ENCODE measurements at places on chromosomes 3 and 15.

DNA sequence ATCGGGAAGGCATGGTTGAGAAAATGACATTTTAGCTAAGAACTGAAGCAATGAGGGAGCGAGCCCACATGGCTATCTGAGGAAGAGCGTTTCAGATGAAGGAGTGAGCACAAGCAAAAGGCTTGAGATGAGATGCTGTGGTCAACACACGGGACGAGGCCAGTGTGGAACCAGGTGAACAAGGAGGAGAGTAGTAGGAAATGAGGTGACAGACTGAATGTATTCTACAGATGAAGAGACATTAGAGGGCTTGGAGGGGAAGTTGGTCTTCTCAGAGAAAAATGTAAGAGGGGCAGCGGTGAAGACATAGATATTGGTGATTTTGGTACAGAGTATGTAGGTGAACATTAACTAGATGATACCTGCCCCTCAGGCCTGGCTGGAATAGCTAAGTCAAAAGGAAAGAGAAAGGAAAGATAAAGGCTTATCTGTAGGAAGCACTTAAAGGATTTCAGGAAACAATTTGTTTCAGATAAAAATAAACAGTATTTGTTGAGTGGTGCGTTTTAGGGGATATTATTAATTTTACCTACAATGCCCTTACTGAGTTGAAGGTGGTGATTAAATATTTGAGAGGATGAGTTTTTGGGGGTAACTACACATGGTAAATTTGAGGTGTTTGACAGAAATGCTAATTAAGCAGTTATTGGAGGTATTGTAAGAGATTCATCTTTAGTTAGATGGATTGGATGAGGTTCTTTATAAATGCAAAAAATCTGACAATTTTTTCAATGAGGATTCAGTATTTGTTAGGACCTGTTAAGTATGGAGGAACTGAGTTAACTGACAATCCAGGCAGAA lies 57.0 kb downstream of the SLTM start:
- DNase-seq, result no peak

DNA sequence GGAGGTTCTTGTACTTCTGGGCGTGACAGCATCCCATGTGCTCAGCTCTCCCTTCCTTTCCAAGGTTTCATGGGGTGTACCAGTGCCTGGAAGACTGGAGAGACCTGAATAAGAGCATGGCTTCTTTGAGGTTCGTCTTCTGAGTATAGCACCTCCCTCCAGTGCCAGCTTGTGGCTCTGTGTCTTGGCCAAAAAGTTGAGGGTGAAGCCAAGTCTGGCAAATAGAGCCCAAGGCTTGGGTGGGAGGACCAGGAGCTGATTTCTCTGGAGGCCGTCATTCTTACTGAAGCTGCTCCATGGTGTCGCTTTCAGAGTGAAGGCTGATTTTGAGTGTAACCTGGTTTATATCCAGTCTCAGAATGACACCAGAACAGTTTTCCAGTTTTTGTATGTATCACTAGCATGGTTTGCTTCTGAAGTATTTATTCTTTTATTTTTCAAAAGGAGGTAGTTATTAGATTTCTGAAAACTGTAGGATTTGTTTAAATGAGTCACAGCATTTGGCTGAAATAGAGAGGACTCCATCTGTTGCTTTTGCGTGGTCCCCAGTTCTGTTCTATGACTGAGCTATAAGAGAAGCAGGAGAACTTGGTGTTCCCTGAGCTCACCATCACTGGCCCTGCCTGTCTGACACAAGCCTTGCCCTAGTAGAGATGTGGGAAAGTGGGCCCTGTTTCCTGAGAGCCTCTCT lies 47.2 kb downstream of the BSN start:
- DNase-seq, result no peak

DNA sequence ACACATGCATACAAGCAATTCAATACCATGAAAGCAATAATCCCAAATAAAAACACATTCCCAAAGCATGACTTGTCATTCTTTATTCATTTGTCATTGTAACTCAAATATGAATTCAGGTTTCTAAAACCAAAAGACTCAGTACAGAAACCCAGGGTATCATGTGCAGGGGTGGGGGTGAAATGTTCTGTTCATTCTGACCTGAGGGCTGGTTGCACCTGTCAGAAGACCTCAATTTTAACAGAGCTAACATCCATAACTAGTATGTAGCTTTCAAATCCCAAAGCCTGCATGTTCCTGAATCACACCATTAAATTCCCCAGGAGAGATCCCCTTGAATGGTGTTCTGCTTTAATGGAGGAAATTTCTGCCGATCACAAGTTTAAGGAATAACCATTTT lies 738.7 kb downstream of the MCTP2 start:
- DNase-seq, result no peak

DNA sequence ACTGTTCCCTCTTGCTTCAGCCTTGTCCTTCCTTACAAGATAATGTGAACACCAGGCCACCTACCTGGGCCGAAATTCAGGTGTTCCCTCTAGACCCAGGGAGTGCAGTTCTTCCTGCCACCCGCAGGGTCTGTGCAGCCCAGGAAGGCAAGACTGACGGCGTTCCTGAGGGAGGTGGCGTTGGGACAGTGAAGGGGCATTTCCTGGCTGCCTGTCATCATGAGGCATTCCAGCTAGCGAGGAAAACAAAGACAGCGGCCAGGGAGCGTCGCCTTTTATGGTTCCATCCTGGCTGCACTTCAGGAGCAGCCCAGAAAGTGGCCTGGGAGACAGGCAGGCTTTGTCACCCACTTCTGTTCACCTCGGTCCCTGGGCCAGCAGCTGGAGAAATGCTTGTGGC lies 84.8 kb upstream of the WNT5A start:
- DNase-seq, result peak; percentile 79

DNA sequence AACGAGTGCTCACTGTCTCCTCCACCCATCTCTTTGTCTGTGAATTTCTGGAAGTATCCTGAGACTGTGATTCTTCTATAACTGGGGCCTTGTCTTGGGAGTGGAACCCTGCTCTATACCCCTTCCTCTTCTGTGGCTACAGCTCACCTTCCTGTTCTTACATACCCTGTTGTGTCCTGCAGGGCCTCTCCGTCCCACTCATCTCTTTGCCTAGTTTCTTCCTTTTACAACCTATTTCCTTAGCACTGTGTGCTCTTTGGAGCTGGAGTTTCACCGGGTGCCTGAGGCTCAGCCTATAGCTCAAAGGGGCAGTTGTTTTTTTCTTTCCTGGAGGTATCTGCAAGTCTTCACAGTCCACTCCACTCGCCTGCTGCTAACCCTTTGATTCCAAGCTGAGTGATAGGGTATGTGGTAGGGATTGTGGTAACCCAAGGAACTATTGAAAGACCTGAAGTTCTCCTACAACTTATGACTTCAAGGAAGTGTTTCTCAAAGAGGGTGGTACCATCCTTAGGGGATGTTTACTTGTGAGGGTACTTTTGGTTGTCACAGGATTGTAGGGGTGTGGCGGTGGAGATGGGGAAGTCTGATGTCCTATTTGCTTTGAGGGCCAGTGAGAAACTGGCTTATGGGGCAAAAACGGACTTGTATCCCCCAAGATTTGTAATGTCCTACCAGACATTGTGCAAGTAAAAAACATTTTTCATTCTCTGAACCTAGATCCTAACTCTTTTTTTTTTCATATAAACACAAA lies 66.6 kb upstream of the ARL8B start:
- DNase-seq, result no peak

DNA sequence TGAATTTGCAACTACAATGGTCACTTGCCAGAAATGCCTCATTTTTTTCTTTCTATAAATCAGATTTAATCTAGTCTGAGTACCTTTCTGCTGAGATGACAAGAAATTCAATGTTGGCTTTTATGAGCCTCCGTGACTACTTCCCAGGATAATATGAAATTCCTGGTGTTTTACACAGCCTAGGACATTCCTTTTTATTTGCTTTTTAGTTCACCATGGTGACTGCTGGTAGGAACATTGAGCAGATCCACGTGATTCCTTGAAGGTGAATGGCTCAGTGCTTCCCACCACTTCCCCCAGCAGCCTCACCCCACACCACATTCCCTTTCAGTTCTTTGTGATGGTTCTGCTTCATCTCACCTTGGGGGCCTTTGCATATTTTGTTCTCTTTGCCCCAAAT lies 4.3 kb upstream of the NPTN start:
- DNase-seq, result no peak

- DNase-seq, result no peak
Measured at GRCh38 chr3:55746808-55747413, 259.8 kb upstream of the WNT5A start.

DNA sequence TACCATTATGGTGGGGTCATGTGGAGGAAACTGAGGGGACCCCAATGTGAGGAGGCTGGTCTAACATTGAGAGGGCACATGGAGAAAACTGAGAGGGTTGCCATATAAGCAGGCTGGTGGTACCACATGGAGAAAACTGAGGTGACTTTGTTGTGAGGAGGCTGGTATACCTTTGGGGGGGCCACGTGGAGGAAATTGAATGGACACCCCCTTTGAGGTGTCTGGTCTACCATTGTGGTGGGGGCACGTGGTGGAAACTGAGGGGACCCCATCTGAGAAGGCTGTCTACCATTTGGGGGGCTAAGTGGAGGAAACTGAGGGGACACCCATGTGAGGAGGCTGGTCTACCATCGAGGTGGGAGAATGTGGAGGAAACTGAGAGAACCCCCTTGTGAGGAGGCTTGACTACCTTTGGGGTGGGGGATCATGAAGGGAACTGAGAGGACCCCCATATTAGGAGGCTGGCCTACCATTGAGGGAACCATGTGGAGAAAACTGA lies 163.8 kb downstream of the FBLN2 start:
- DNase-seq, result peak; percentile 6

DNA sequence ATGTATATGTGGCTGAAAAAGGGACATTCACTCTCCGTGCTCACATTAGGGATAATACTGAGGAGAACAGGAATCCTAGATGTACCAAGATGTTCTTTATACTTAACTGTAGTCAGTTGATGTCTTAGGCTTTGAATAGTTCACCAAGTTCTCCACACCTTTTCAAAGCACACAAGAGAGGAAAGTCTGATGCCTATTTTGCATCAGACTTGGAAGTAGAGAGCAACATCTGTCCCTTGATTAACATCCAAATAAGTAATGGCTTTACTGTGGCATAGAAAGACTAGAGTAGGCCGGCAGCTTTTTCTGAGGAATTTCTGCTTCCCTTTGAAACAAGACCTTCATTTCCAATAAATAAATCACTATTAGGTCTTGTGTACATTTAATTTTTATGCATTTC lies 34.0 kb downstream of the PIGB start:
- no peak for DNase-seq

- peak; percentile 91 for DNase-seq
Measured at GRCh38 chr3:195154793-195155535, 116.0 kb downstream of the XXYLT1 start.

DNA sequence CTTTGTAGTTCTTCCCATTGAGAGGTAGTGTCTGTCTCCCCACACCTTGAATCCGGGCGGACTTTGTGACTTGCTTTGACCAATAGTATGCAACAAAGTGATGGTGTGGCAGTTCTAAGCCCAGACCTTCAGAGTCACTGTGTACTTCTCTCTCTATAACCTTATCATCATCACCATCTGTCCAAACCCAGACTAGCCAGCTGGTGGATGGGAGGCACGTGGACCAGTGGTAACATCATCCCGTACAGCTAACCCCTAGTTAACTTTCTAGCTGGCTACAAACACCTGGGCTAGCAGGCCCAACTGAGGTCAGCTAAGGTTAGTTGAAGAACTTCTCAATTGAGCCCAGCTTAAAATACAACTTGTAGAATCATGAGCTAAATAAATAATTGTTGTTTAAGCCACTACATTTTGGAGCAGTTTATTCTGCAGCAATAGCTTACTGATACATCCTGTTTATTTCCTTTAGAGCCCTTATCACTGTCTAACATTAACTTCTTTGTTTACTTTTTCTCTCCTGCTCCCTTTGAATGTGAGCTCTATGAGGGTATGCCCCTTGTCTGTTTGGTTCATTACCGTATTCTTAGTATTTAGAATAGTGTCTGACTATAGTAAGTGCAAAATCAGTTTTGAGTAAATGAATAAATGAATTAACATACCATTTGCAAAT lies 11.5 kb upstream of the CCR9 start:
- no peak for DNase-seq
